ENCODE measurements at places on chromosomes 13 and 19.
A peak's percentile ranks its signal among the peaks of the same experiment; 100 is the strongest.

GRCh38 chr13:40605573-40605972 is 60.9 kb downstream of the FOXO1 start:
- no peak for DNase-seq

GRCh38 chr13:93409816-93410215 is 183.2 kb downstream of the GPC6 start:
- DNase-seq, result no peak

GRCh38 chr19:45414468-45414867 is 8.0 kb downstream of the POLR1G start:
- DNase-seq, result no peak

DNA sequence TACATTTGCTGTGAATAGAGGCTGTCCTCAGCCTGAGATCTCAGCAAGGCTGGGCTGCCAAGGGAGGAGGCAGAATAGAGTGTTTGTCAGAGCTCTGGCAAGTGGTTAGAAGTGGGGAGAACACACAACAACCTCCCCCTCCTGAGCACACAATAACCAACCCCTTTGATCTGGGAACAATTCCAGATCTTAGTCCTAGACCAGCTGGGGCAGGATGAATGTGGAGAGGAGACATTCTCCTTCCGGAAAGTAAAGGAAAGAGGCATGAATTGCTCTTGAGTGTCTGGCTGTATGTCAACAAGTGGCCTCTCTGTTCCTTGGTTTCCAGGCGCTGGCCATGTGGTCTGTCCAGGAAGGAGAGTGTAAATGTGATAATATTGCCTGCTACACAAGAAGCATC is 114.9 kb upstream of the TMTC4 start:
- DNase-seq, result no peak

GRCh38 chr19:18173054-18173571 is 500 bp upstream of the IFI30 start:
- DNase-seq, result no peak

DNA sequence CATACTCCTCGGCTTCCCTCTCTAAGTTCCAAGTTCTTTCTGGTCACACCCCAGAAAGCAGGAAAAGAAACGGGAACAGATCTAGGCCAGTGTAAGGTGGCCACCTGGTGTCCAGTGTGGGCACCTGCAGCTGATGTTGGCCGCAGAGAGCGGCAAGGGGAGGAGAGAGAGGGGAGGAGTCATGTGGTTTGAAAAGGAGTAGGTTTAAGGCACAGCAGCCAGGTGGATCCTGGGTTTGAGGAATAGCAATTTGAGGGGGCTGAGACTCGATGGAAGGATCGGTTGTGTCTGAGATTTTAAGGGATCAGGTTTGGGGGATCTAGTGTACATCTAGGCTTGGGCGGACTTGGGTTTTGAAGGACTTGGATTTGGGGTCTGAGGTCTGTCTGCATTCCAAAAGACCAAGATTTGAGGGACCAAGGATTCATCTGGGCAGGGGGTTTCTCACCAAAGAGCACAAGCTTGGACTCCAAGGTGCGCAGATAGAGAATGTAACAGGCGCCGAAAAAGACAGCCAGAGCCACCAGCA is 1.2 kb downstream of the RABAC1 start:
- DNase-seq, result peak; percentile 61

GRCh38 chr13:39091586-39091985 is 53.3 kb downstream of the NHLRC3 start:
- no peak for DNase-seq

- no peak for DNase-seq
These were observed 6.7 kb upstream of the KATNAL1 start for GRCh38 chr13:30314069-30314468.

GRCh38 chr19:17394891-17395415 is 957 bp upstream of the CCDC194 start:
- DNase-seq, result peak; percentile 91

DNA sequence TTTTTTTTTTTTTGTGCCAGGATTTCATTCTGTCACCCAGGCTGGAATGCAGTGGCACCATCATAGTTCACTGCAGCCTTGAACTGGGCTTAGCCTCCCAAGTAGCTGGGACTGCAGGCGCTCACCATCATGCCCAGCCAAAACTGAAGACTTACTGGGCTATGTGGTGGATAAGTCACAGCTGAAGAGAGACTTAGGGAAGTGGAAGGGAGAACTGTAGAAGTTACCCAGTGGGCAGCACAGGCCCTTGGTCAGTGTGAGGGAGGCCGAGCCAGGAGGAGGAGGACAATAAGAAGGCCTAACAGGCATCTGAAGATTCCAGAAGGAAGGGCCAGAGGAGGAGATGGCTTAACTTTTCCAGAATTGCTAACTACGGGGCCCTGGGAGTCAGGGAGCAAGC is 4.0 kb upstream of the PSPN start:
- DNase-seq, result no peak

GRCh38 chr19:44689290-44690130 is 9.4 kb upstream of the CEACAM16 start:
- DNase-seq, result peak; percentile 83

DNA sequence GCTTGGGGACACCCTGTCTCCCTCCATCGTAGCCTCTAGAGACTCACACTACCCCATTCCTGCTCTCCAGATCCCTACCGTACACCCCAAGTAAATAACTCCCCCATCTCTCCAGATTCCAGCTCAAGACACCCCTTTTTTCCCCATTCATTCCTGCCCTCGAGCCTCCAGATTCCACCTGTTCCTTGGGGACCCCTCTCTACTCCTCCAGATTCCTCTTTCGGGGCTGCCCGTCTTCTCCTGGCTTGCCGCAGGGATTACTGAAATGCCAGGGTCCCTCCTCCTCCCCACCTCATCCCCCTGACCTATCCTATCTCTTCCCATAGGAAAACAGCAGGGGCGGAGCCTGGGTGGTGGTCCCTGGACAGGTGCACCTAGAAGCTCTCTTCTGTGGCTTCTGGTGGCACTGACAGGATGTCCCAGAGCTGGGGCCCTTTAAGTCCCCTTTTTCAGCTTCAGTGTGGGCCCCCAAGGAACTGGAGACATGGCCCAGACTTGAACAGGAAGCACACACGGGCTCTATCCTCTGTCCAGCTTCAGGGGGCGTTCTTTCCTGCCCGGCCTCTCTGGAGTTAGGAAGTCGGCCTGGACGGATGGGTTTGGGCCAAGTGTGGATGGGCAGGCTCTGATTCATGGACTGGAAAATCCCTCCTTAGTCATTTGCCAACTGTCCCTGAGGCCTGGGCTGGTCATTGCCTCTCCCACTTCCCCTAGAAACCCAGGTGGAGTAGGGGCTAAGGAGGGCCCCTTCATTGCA is 1.2 kb downstream of the ZSWIM4 start:
- DNase-seq, result no peak

- no peak for DNase-seq
These were observed 10.7 kb upstream of the LIN7B start for GRCh38 chr19:49103331-49104085.

- no peak for DNase-seq
These were observed 27.3 kb downstream of the EPSTI1 start for GRCh38 chr13:42964761-42965161.

DNA sequence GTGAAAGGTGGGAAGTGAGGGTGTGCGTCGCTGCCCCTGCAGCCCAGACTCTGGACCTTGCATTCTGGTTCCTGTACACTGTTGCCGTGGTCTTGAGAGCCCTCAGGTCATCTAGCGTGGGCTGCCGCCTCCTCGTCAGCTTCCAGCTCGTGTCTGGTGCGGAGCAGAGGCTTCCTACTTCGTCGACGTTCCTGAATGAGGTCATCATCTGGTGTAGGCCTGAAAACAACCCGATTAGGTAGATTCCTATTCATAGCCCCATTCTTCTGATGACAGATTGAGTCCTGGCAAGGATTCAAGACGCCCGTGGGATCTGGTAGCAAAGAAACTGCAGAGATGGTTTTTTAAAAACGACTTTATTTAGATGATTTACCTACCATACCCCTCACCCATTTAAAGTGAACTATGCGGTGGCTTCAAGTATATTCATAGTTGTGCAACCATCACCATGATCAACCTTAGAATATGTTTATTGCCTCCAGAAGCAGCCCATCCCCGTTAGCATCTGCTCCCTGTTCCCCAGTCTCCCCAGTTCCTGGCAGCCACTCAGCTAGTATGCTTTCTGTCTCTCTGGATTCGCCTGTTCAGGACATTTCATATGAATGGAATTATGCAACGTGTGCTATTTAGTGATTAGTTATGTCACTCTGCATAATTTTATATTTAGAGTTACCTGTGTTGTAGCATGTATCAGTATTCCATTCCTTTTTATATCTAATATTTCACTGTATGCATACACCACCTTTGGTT is 13.8 kb downstream of the NAXD start:
- no peak for DNase-seq

GRCh38 chr13:111485491-111486250 is 165.2 kb downstream of the TEX29 start:
- DNase-seq, result no peak

GRCh38 chr13:77749344-77749880 is 51.9 kb downstream of the SLAIN1 start:
- DNase-seq, result no peak

GRCh38 chr13:71661921-71662320 is 205.1 kb downstream of the DACH1 start:
- DNase-seq, result no peak

GRCh38 chr19:54189145-54189734 is at the start of gene MBOAT7:
Gene MBOAT7 (minus strand): TSS chr19:54189580. CDS start chr19:54188508, 1,072 bp downstream.
- no peak for DNase-seq

- DNase-seq, result no peak
These were observed 65.8 kb upstream of the MED4 start for GRCh38 chr13:48160606-48161278.

GRCh38 chr13:110410936-110411687 is 104.0 kb downstream of the COL4A2 start:
- DNase-seq, result no peak

DNA sequence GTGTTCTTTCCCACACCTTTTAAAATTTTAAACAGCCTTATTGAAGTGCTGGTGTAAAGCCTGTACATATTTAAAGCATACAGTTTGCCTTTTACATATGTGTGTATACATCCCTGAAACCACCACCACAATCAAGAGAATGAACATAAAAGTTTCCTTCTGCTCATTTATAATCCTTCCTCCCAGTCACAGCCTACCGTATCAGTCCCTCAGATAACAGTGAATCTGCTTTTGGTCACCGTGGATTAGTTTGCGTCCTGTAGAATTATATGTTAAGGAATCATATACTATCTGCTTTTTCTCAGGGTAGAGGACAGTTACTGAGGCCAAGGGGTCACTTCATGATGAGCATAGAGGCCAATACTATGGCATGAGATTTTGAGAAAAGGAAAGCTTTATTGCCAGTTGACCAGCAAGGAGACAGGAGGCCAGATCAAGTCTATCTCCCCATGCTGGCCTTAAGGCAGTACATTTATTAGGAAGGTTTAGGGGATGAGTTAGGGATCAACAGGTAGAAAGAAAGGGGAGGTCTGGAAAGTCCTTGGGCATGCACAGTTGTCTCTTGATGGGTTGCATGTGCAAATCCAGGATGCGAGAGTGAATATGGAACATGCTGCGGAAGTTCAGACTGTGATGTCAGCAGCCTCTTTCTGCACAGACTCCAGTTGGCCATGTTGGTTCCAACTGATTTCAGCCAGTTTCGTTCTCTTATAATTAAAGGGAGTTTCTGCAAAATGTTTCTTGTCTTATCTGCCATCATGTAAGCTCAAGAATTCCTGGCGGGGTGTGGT is 36.3 kb upstream of the LSM14A start:
- DNase-seq, result no peak

DNA sequence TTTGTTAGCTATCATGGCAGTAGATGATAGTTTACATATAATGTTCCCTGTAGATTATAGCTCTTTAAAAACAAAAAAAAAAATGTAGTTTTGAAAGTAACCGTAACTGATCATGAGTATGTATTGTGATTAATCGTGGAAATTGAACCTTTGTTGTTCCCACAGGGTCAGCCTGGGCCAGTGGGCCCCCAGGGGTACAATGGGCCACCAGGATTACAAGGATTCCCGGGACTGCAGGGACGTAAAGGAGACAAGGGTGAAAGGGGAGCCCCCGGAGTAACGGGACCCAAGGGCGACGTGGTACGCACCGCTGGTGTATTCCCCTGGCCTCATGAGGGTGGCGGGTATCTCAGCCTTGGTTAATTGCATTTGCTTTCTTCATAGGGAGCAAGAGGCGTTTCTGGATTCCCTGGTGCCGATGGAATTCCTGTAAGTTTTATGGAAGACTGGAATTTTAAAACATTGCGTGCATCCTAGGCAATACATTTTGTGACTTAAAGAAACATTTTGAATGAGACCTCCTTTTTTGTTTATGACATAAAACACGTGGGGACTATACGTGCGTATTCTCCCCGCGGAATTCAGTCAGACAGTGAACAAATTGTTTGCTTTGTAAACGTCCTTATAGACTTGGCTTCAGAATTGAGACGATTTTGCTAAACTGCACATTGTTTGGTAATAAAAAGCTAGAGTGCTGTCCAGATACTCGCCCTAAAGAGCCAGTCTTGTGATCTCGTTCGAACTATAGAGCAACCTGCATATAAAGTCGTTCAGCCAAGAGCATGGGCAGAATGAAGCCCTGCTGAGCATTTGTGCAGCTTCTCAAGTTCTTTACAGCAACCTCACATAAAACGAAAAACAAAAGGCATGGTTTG is 117.7 kb downstream of the COL4A2 start:
- DNase-seq, result no peak

- no peak for DNase-seq
These were observed 22.5 kb downstream of the LIG1 start for GRCh38 chr19:48147597-48148175.

DNA sequence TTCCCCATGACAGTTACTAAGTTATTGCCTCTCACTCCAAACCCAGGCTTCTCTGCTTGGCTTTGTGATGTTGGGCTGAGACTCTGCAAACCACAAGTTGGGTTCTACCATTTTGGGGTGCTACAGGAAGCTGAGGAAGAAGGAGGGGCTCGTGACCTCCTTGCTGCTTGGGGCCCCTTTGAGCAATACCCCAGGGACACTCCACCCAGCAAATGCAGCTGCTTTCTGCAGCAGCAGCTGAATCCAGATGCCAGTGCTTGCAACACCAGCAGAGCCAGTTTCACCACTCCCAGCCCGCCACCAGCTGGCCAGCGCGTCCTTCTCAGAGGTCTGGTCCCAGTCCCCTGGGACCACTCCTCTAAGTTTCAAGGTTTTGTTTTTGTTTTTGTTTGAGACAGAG is 22.0 kb upstream of the UBAC2 start:
- no peak for DNase-seq

DNA sequence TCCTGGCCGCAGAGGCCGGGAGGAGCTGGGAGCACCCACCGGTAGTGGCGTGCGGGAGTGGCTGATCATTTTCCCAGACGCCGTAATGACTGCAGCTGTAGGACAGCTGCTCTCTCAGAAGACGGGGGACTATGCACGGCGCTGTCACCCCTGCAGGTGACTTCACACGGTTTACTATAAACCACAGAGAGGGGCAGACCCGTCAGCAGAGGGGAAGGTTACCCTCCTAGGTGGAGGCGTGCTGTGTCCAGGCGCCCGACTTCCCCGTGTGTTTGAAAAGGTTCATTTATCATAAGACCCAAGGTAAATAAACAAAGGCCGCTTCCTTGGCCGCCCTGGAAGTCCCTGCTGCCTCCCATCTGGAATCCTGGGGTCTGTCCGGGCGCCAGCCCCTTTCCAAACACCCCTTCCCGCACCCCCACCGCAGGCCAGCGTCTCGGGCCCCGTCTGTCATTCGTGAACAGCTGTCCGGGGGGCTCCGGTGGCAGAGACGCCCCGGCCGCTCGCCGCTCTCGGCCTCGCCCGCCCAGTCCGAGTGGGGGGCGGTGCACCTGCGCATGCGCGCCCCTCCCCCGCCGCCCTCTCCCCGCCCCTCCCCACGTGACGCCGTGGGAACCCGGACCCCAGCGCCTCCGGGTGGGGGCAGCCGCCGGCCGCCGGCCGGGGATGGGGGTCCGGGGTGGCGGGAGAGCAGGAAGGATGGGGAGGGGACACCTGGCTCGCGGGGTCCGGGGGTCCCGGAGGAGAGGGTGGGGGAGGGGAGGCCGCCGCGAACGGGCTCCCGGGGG is 915 bp downstream of the SHC2 start:
- DNase-seq, result no peak

GRCh38 chr19:32178401-32178800 is 167.0 kb upstream of the ZNF507 start:
- DNase-seq, result no peak

Data from activated CD4-positive, alpha-beta T cell treated with anti-CD3 and anti-CD28 coated beads, Interleukin-2, Interleukin-6, amounts not matched to agents 100 ng/mL and 50 ng/mL, durations not matched to agents 16 hours and 8 hours (primary cell).